ENCODE measurements at places on chromosomes 5 and 9.

GRCh38 chr5:87394411-87395165 is 18.1 kb downstream of the CCNH start:
- DNase-seq = no peak

GRCh38 chr5:67676863-67677262 is 480.3 kb upstream of the CD180 start:
- DNase-seq = no peak

GRCh38 chr9:101527066-101527465 is 6.6 kb upstream of the RNF20 start:
- DNase-seq = no peak

DNA sequence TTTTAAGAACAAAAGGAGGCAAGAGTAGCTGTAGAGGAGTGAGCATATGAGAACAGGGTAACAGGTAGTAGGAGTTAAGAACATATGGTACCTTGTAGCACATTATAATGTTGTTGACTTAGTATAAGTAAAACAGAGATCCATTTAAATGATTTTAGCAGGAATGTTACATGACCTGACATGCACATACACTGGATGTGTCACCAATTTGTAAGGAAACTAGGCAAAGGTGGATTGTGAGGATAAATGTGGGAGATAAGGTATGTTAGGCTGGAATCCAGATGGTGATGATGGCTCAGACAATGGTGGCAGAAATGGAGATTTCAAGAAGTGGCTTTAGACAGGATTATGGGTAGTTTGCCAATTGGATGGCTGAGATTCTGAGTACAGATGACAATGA is 443.1 kb upstream of the DAB2 start:
- no peak for DNase-seq

DNA sequence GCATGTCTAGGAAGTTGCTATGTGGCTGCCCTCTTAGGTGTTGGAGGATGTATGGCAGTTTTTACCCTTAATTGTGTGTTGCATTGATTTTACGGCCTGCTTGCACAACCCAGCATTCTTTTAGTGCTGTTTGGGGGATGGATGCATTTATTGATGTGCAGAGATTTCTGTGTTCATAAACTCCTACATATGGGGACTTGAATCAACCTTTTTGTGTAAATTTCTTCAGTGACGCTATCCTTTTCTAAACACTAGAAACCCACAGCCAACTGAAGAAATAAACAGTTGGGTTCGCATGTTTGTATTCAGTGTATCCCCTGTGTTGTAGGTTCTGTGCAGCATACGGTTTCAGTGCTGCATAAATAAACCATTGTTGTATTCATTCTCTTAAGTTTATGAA is 263.7 kb downstream of the RASEF start:
- no peak for DNase-seq

DNA sequence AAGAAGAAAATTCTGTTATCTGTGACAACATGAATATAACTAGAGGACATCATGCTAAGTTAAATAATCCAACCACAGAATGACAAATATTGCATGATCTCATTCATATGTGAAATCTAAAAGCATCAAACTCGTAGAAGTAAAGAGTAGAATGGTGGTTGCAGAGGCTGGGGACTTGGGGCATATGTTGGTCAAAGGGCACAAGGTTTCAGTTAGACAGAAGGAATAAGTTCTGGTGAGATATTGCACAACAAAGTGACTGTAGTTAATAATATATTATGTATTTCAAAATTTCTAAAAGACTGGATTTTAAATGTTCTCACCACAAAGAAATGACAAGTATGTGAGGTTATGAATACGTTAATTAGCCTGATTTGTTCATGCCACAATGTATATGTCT is 24.8 kb downstream of the GRIA1 start:
- no peak for DNase-seq

GRCh38 chr9:104961238-104961637 is 33.3 kb upstream of the ABCA1 start:
- peak; percentile 35 for DNase-seq

DNA sequence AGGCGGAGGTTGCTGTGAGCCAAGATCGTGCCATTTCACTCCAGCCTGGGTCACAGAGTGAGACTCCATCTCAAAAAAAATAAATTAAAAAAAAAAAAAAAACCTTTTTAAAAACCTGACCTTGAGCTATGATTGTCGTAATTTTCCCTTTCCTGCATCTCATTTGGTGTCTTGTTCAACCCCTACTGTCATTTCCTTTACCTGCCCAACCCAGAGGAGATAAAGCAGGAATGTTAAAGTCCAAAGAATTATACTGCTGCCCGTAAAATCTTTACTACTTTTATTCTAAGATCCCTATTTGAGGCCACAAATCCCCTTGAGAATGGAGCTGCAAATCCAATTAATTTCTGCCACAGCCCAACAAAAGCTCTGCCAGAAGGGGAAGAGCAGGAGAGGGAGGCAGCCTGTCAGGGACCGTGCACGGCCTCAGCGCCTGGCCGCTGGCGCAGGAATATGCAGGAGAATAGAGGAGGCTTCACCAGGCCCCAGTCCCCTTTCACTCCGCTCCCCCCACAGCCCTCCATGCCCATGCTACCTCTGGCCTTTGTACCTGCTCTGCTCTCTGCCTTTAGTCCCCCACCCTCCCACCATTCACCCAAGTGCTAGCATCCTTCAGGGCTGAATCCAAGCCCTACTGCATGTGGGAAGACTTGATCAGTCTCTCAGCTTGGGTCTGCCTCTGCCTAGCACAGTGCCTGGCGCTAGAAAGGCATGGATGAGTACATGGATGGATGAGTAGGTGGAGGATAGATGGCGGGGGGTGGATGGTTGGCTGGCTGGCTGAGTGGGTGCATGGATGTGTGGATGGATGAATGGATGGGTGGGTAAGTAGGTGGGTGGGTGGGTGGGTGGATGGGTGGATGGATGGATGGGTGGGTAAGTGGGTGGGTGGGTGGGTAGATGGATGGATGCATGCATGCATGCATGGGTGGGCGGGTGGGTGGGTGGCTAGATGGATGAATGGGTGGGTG is 99.8 kb upstream of the SARDH start:
- DNase-seq = no peak

- no peak for DNase-seq
Observed at GRCh38 chr5:177377851-177378776, 6.1 kb upstream of the SLC34A1 start.

DNA sequence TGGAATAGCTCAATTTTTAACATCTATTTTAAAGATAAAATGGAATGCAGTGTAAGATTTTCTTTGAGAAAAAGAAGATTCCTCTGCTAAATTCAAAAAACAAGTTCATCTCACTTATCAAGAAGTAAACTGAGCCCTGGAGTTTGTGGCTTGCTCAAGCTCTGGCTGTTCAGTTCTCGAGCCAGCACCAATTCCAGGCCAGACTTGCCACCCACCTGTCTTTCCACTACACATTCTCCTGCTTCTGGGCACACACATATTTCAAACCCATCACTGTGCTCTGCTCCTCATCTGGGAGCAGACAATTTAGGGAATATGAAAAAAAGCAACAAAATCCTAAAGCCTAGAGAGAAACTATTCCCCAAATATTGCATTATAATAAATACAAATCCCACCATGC is 424.5 kb downstream of the ENC1 start:
- DNase-seq = no peak

- DNase-seq = no peak
Observed at GRCh38 chr5:104344809-104345208, 782.2 kb upstream of the NUDT12 start.

DNA sequence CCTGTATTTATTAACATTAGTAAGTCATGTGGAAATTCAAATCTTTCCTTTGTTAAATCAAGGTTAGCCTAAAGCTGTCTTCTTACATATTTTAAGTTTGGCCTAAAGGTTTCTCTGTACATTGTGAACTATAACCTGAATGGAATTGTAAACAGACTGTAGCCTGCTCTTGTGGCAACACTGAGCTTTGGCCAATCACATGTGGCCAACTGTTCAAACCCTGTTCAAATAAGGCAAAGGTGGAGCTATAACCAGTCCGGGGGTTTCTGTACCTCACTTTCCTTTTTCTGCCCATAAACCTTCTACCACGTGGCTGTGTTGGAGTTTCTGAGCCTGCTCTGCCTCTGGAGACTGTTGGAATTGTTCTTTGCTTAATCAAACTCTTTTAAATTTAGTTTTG is 3.3 kb upstream of the HAPLN1 start:
- no peak for DNase-seq

GRCh38 chr9:128094950-128095544 is 27.0 kb downstream of the SLC25A25 start:
- DNase-seq = no peak

- DNase-seq = no peak
Observed at GRCh38 chr5:59500014-59500413, 393.5 kb downstream of the PDE4D start.

DNA sequence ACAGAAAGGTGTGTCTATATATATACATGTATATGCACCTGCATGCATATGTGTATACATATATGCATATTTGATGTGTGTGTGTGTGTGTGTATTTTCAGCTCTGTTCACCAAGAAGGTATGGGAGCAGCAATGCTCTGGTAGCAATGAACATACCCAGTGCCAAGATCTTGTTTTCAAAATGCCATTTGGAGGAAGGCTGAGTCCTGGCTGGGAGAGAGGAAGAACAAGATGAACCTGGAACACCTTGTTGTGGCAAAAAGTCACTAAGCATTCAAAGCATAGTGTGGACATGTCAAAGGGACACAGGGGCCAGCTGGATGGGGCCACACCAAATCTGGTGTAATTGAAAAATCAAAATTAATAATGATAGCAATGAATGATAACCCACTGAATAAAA is 31.8 kb upstream of the NEK6 start:
- no peak for DNase-seq

DNA sequence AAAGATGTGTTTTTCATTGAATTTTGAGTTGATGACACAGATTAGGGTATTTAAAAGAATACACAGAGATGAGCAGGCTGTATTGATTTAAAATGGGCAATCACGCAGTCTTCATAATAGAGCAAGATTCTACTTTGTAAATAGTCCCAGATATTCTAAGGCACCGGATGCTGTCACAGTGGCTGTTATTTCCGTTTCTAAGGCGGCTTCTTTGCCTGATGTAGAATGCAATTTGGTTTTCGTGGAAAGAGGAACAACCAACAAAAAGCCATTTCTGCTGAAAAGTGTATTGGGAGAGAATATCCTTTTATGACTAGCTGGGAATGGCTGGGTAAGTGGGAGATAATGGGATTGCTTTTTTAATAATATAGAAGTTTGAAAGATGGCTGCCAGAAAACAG is 17.5 kb downstream of the PRKACG start:
- DNase-seq = no peak

GRCh38 chr5:144284036-144284435 is 113.4 kb downstream of the KCTD16 start:
- DNase-seq = no peak

- no peak for DNase-seq
Observed at GRCh38 chr9:103552712-103553111, 541.4 kb upstream of the SMC2 start.

DNA sequence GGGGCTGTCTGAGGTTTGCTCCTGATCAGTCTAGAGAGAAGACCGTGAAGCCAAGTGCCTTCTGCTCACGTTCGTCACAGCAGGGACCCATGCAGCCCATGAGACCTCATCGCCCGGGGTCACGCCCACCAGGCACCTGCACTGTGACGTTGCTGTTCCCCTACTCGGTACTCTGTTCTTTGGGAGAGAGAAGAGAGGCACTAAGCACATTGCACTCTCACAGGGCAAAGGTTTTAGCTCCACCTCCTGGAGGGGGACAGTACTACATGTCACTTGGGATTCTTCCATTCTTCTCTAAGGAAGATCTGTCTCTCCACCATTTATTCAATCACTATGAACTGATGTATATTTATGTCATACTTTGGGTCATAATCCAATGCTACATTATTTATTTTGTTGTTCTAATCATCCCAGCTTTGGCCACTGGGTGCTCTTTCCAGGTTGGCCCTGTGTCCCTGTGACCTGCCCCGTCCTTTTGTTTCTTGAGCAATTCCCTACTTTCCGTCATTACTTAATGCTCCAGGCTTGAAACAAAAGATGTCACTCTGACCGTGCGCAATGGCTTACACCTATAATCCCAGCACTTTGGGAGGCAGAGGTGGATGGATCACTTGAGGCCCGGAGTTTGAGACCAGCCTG is 31.4 kb upstream of the BRD3 start:
- peak; percentile 58 for DNase-seq

- no peak for DNase-seq
Observed at GRCh38 chr9:22700171-22700570, 253.5 kb downstream of the DMRTA1 start.

DNA sequence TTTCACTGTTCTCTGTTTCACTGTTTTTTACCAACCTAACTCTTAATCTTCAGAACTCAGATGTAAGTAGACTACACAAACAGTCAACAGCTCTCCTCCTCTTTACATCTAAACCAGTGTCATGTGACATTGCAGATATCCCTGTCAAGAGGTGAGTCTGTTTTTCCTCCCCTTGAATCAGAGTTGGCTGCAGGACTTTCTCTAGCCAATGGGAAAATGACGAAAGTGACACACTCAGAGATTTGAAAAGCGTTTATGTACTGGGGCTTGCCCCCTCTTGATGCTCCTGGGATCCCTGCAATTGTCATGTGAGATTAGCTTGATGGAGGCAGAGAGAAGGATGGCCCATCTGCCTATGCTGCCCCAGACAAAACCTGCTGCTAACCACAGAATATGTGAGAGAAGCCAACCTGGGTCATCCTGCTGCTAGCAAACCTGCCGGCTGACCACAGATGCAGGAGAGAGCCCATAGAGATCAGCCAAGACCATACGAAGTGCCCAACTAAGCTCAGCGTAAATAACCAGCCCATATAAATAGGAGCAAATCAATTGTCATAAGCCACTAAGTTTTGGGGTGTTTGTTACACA is 111.1 kb downstream of the ASTN2 start:
- DNase-seq = no peak

- DNase-seq = no peak
Observed at GRCh38 chr9:121237916-121238315, 30.0 kb upstream of the GSN start.

GRCh38 chr5:56671571-56671970 is 143.8 kb upstream of the MAP3K1 start:
- no peak for DNase-seq

DNA sequence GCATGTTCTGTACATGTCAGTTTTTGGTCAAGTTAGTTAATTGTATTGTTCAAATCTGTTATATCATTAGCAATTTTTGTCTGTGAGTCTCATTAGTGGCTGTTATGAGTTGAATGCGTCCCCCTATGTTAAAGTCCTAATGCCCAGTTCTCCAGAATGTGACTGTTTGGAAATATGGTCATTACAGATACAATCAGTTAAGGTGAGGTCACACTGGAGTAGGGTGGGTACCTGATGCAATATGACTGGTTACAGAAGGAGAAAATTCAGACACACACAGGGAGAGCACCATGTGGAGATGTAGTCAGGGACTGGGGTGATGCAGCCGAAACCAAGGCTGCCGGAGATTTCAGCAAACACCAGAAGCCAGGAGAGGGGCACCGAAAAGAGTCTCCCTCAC is 15.1 kb downstream of the NMRK1 start:
- DNase-seq = no peak

DNA sequence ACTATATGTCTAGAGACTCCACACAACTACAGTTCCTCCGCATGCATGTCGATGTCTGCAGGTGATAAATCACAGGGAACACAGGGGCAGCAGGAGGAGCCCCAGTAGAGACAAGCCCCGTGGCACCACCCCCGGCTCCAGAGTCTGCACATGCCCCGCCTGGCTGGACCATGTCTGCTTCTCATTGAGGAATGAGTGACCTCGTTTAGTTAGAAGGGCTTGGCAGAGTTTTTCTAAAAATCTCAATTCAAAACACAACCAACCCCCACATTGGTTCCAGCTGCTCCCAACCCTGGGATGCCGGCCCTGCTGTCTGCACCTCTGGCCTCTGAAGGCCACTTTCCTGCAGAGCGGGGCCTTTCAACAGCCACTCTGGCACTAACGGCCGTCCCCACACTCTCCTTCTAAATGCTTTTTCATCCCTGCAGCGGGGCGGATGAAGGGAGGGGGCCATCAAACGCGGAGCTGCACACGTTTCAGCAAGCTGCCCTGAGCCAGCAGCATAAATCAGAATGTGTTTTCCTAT is 106.3 kb downstream of the ROR2 start:
- DNase-seq = no peak
